HCT116 (cell line): ENCODE measurements at places on chromosomes 2 and 18. TPM values are rescaled to one million over a fixed set of nuclear protein-coding genes. Genes with fewer than 3 reads are reported as not detected.

The AGFG1 gene
- 72.5 TPM for total RNA-seq

GRCh38 chr18:50369672-50370071 lies 5.2 kb upstream of the SKA1 start:
- H3K27me3 ChIP-seq = no peaks in the 10 kb centered on the region
- H3K4me3 ChIP-seq = no peak overlapping the region
- DNase-seq = no peak
- peaks cover 13% of the 10 kb centered on the region for H3K4me1 ChIP-seq

GRCh38 chr2:218644721-218645120 lies 14.7 kb downstream of the ZNF142 start:
- H3K27me3 ChIP-seq = no peaks in the 10 kb centered on the region
- H3K4me3 ChIP-seq = no peak overlapping the region
- H3K27ac ChIP-seq = no peak overlapping the region
- no peaks in the 10 kb centered on the region for H3K4me1 ChIP-seq
- H3K36me3 ChIP-seq = peaks cover 40% of the 10 kb centered on the region
- no peak for DNase-seq

The WNT10A gene
- total RNA-seq = 1.5 TPM

GRCh38 chr2:205540036-205540435 lies 142.3 kb upstream of the NRP2 start:
- H3K27me3 ChIP-seq = 0 out of 2 replicates have a peak, but pooled peaks cover 10% of the 10 kb centered on the region
- no peak for DNase-seq
- H3K36me3 ChIP-seq = no peaks in the 10 kb centered on the region
- no peak overlapping the region for H3K4me3 ChIP-seq
- H3K27ac ChIP-seq = no peak overlapping the region

- H3K4me3 ChIP-seq = no peak overlapping the region
- no peak overlapping the region for H3K27ac ChIP-seq
- no peaks in the 10 kb centered on the region for H3K36me3 ChIP-seq
- H3K27me3 ChIP-seq = no peaks in the 10 kb centered on the region
- H3K4me1 ChIP-seq = no peaks in the 10 kb centered on the region
- peak; percentile 28 for DNase-seq
Observed at GRCh38 chr2:198657512-198658121, 800.1 kb downstream of the SATB2 start.

DNA sequence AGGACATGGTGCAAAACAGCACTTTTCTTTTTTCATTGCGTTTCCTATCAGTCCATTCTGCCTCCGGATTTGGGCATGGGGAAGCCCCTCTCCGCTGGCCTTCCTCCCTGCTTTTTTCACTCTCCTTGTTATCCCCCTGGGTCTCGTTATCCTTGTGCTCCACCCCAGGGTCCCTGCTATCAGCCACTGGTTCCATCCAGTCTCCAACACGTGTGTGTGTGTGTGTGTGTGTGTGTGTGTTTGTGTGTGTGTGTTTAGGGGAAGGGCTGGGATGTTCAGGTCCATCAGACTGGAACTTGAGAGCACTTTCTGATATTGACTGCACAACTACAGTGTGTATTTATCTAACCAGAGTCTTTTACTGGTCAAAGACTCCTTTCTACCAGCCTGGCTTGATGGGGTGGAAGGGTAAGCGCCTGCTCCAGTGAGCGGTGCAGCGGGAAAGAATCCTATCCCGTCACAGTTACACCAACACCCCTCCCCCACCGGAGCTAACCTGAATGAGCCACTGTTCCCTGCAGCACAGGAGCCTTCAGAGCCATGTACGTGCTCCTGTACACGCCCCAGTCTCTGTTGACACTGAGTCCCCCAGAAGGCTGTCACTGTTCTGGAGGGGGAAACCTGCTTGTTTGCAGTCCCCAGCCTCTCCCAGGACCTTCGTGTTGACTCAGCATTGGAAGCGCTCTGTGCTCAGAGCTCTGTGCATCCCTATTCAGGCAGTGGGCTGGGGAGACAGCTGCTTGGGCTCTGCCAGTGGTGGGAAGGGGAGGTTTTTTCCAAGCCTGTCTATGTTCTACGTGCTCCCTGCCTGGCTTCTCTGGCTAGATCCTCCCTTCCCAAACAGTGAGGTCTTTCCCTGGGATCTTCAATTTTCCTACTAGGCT lies 4.6 kb downstream of the INHA start:
- no peaks in the 10 kb centered on the region for H3K4me1 ChIP-seq
- no peak overlapping the region for H3K4me3 ChIP-seq
- H3K27ac ChIP-seq = no peak overlapping the region
- H3K27me3 ChIP-seq = no peaks in the 10 kb centered on the region
- no peak for DNase-seq

- no peak for DNase-seq
- H3K4me3 ChIP-seq = no peak overlapping the region
- H3K4me1 ChIP-seq = peaks cover 28% of the 10 kb centered on the region
- no peaks in the 10 kb centered on the region for H3K36me3 ChIP-seq
- H3K27ac ChIP-seq = no peak overlapping the region
Observed at GRCh38 chr2:161141033-161141432, 19.2 kb upstream of the TANK start.

The MYO3B gene
- total RNA-seq = not detected

GRCh38 chr2:108586116-108586515 lies 51.8 kb downstream of the LIMS1 start:
- no peak overlapping the region for H3K4me3 ChIP-seq
- DNase-seq = no peak
- no peaks in the 10 kb centered on the region for H3K4me1 ChIP-seq
- H3K27me3 ChIP-seq = no peaks in the 10 kb centered on the region
- no peak overlapping the region for H3K27ac ChIP-seq

DNA sequence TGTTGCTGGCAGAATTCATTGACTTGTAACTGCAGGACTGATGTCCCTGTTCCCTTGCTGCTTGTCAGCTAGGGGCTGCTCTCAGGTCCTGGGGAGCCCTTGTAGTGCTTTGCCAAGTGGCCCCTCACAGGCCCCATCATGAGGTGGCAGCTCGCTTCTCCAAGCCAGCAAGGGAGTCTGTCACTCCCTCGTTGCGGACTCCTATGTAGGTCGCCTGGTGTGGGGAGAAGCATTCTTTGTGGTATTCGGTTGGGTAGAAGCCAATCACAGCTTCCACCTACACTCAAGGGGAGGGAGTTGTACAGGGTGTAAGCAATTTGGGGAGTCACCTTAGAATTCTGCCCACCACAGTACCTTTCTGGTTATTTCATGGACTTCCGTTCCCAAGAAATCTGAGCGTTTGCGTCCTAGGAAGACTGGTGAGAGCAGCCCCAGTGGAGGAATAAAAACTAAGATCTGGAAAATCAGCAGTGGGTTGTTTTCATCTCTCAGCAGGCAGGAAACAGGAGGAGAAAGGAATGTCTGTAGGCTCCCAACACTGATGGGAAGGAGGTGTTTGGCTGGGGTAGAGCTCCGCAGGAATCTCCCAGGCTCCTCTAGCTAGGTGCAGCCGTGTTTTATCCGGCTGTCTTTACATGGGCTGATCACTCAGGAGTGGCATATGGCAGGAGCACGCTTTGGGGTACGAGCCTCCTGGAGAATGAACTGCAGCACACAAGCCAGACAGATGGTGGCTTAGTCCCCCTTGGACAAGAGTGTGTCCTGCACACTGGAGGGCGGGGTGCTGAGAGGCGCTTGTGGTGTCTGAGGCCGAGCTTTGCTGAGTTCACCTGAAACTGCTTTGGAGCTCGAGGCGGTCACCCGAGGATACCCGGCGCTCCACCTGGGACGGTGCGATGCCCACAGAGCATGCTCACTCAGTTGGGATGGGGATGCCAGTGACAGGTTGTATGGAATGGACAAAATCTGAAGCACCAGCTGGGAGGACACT lies 58.3 kb downstream of the LDLRAD4 start:
- H3K27ac ChIP-seq = no peak overlapping the region
- peaks cover 3% of the 10 kb centered on the region; the same call in 1 of the 2 replicates for H3K27me3 ChIP-seq
- no peak overlapping the region for H3K4me3 ChIP-seq
- no peaks in the 10 kb centered on the region for H3K4me1 ChIP-seq
- H3K36me3 ChIP-seq = no peaks in the 10 kb centered on the region

GRCh38 chr2:18304849-18305248 lies 255.6 kb downstream of the RDH14 start:
- no peak for DNase-seq
- no peak overlapping the region for H3K4me3 ChIP-seq
- H3K4me1 ChIP-seq = no peaks in the 10 kb centered on the region

DNA sequence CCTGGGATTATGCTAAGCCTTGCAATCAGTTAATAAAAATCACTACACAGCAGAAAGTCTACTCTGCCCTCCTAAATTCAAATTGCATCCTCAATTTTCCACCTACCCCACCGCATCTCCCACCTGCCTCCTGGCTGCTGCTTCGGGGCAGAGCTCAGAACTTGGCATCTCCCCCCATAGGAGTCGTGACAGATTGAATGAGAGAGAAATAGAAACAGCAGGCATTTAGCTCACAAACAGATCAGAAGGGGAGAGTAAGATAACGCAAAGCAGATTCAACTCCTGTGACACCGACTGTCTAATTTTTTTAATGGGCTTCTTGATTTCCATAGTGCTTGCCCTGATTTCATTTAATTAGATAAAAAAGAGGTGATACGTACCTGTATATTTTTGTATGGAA lies 24.7 kb upstream of the LRRC30 start:
- H3K4me3 ChIP-seq = no peak overlapping the region
- no peaks in the 10 kb centered on the region for H3K4me1 ChIP-seq
- H3K27ac ChIP-seq = no peak overlapping the region
- H3K36me3 ChIP-seq = no peaks in the 10 kb centered on the region
- DNase-seq = no peak

GRCh38 chr2:111640480-111640879 lies 243.5 kb downstream of the ANAPC1 start:
- H3K27ac ChIP-seq = no peak overlapping the region
- H3K4me3 ChIP-seq = no peak overlapping the region
- H3K27me3 ChIP-seq = no peaks in the 10 kb centered on the region
- H3K36me3 ChIP-seq = no peaks in the 10 kb centered on the region
- no peaks in the 10 kb centered on the region for H3K4me1 ChIP-seq

The IL37 gene
- not detected for total RNA-seq

The CFAP53 gene
- total RNA-seq = 1.1 TPM

- no peak overlapping the region for H3K27ac ChIP-seq
- H3K27me3 ChIP-seq = no peaks in the 10 kb centered on the region
- DNase-seq = no peak
- no peaks in the 10 kb centered on the region for H3K36me3 ChIP-seq
Observed at GRCh38 chr2:187051350-187051749, 202.4 kb upstream of the ZSWIM2 start.

- H3K36me3 ChIP-seq = no peaks in the 10 kb centered on the region
- H3K27me3 ChIP-seq = peaks cover 29% of the 10 kb centered on the region
- no peaks in the 10 kb centered on the region; the same call in 1 of the 2 replicates for H3K4me1 ChIP-seq
- no peak overlapping the region for H3K27ac ChIP-seq
Observed at GRCh38 chr2:166373951-166374350, 1.8 kb downstream of the SCN9A start.

The AMER3 gene
- not detected for total RNA-seq

The RAB6C gene
- not detected for total RNA-seq

DNA sequence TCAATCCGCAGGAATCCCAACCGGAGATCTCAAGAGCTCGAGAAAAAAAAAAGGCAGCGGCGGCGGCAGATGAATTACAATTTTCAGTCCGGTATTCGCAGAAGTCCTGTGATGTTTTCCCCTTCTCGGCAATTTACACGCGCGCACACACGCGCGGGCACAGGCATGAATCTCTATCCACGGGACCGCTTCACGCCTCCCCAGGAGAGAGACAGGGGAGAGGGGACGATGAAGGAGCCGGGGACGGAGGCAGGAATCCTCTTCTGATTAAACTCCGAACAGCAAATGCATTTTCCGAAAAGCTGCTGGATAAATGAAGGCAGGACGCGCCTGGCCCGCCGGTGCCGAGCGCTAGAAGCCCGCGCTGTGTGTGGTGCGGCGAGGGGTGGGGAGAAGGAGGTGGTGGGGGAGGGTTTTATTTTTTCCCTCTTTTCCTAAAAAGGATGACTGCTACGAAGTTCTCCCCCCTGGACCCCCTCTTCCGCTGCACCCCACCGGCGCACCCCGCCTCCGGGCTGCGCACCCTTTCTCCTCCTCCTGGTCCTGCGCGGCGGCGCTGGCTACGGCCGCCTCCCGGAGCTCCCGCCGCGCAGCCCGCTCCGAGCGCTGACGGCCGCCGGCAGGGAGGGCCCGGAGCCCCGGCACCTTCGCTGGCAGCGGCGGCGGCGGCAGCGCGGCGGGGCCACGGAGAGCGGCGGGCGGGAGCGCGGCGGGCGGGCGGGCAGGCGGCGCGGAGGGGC lies at the start of gene BCL2:
Gene BCL2, minus strand, starts transcription at position 387 of the 740 bp plus-strand sequence.
- H3K27ac ChIP-seq = peak within 1 kb of the TSS; percentile 43; the same call in 1 of the 2 replicates
- peak within 1 kb of the TSS; percentile 69 for H3K4me3 ChIP-seq
- no peak for DNase-seq
- H3K4me1 ChIP-seq = peaks cover 24% of the 10 kb centered on the region; the same call in 1 of the 2 replicates
- 0 out of 2 replicates have a peak, but pooled peaks cover 7% of the 10 kb centered on the region for H3K27me3 ChIP-seq

DNA sequence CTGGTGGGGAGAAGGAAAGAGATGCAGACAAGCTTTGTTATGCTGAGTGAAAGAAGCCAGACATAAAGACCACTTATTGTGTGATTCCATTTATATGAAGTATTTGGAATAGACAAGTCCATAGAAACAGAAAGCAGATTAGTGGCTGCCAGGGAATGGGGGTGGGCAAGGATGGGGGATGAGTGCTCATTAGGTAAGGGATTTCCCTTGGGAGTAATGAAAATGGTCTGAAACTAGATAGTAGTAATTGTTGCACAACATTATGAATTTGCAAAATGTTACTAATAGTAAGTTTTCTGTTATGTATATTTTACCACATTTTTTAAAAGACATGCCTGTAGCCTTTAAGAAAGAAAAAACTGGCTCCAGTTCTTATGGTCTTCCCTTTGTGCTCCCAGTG lies 154.9 kb downstream of the LNPK start:
- no peaks in the 10 kb centered on the region for H3K27me3 ChIP-seq
- H3K36me3 ChIP-seq = no peaks in the 10 kb centered on the region
- DNase-seq = no peak

The PRSS56 gene
- total RNA-seq = not detected

DNA sequence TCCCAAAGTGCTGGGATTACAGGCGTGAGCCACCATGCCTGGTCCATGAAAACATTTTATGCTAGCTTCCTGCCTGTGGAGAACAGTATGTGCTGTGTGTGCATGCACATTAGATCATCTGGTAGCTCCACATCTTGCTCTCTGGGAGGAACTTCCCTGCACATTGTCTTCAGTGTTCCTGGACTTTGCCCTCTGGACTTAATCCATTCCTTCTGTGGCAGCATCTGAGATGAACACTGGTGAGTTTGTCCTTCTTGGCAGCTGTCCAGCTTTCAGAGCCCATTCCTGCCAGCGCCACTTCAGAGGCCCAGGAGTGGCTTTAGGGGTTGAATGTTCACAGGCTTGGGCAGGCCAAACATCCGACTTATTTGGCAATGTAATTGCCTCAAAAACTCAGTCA lies 65.2 kb downstream of the POU3F3 start:
- H3K27ac ChIP-seq = no peak overlapping the region
- DNase-seq = no peak
- H3K4me3 ChIP-seq = no peak overlapping the region
- no peaks in the 10 kb centered on the region for H3K36me3 ChIP-seq
- no peaks in the 10 kb centered on the region; the same call in 1 of the 2 replicates for H3K27me3 ChIP-seq
- peaks cover 4% of the 10 kb centered on the region; the same call in 1 of the 2 replicates for H3K4me1 ChIP-seq
